Astrocyte of the hippocampus (primary cell): ENCODE measurements at places on chromosomes 2 and 18.
A peak's percentile ranks its signal among the peaks of the same experiment; 100 is the strongest.

DNA sequence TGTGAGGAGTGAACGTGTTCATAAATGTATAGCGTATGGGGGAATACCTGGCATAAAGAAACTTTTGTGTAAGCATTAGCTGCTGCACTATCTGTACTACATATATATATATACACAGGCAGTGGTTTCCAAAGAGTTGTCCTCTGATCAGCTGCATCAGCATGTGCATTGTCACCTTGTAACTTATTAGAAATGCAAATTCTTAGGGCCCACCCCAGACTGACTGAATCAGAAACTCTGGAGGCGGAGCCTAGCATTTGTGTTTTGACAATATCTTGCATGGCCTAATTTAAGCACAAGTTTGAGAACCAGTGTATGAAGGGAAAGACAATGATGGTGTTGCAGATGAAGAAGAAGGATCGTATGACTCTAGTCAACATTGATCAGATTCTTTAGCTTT is 299.5 kb downstream of the CCDC102B start:
- no peak for DNase-seq

- DNase-seq, result no peak
These were observed 198.6 kb downstream of the MEMO1 start for GRCh38 chr2:31812051-31812798.

DNA sequence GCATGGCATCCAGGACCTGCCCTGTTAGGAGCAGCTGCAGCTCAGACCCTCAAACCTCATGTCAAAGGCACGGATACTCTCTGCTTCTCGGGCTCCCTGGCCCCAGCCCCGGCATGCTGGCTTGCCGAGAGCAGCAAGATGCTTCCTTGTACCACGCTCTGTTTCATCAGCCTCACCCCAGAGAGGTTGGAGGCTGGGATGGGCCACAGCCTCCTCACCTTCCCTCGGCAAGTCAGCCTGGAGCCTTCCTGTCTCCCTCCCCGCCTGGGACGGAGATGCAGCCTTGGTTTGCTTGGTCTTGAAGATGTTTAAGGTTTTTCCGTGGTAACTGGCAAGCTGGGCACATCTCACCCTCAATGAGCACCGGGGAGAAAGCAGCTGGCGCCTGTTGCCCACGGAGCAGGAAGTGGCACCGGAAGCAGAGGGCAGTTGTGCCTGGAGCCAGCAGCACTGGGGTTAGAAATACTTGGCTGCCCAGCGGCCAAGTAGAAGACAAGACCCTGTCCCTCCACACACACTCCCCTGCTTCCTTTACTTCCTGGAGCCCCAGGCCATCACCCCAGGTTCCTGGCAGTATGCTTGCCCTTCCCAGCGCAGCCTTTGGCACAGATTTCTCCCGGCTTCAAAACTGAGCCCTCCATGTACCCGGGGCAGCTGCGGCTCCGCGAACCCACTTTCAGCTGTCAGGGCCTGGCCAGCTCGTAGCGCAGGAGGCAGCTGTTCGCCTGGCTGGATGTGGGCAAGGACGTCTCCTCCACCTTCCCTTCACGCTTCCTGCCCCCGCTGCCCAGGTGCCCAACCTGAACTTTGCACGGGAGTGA is 17.4 kb downstream of the FBLN7 start:
- peak; percentile 21 for DNase-seq

GRCh38 chr18:65547046-65547445 is 203.8 kb upstream of the CDH7 start:
- DNase-seq, result no peak

DNA sequence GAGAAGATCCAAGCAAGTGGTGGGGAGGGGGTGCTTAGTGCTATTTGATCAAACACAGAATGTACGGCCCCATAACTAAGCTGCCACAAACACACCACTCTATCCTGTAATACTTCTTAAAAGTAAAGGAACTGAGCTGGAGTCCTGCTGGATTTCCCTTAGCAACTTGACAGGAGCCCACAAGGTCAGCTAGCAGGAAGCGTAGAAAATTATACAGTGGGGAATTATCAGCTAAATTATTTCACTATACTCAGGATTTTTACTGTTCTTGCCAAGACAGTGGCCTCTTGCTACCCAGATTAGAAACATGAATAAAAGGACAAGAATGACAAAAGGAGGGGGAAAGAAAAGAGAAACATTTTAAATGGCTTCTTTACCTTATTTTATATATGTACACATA is 217.1 kb downstream of the ZNF521 start:
- DNase-seq, result no peak

GRCh38 chr2:47034973-47035609 is 119.5 kb upstream of the MCFD2 start:
- peak; percentile 84 for DNase-seq

GRCh38 chr18:62612289-62612645 is 89.4 kb downstream of the ZCCHC2 start:
- no peak for DNase-seq

DNA sequence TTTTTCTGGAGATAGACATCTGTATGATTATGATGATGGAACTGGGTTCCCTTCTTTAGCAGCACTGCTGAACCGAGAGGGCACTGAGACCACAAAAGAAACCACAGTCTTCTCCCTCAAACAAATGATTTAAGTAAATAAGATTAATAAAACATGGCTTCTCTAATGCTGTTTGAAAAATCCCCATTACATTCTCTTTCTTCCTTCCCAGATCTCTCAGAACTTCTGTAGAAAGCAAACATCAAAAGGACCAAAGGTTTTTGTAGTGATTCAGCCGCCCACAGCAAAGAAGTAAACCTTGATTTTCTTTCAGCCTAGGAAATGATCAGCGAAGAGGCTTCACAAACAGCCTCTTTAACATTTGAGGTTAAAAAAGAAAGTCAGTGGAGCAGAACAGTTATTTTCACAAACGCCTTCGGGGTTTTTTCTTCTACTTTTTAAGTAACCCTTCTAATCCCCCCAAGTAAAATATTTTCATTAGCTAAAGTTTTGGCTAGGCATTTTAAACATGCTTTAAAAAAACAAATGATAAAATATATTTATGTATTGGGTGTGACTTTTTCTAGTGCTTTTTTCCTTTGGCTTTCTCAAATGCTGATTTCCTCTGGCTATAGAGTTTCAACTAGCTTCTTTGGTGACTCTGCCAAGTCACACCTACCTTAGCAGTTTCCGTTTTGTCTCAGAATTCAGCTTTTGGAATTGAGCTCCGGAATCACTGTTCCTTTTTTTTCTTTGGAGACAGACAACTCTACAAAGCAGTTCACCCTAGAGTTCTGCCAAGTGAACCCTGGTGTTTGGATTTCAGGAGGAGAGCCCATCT is 89.6 kb downstream of the UPP2 start:
- DNase-seq, result peak; percentile 78

DNA sequence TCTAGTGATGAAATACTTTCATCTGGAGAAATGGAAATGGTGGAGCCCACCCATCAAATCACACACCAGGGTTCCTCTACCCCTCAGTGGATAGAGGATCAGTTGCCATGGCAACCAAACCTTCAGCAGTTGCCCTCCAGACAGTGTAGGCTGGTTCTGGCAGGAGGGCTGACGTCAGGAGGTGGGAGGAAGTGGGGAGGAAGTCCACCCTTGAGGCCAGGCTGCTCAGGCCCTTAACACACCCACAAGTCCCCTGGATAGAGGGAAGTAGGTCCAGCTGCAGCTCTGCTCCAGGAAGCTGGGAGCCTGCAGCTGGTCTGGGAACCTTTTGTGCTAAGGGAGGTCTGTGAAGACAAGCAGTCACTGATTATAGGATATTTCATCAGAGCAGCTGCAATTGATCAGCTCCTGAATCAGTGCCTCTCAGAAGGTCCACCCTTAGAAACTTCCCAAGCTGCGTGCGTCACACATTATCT is 186.6 kb downstream of the MTX2 start:
- DNase-seq, result no peak

- no peak for DNase-seq
These were observed 21.7 kb downstream of the COA5 start for GRCh38 chr2:98586551-98587140.

DNA sequence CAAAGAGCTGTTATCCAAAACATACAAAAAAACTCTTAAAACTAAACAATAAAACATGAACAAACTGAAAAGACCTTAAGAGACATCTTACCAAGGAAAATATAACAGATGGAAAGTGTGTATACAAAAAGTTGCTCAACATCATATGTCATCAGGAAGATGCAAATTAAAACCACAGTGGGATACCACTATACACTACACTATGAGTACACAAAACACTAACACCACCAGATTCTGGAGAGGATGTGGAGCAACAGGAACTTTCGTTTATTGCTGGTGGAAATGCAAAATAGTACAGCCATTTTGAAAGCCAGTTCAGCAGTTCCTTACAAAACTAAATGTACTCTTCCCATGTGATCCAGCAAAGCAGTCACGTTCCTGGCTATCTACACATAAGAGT is 221.4 kb downstream of the CMPK2 start:
- DNase-seq, result no peak

- no peak for DNase-seq
These were observed 199.3 kb downstream of the LTBP1 start for GRCh38 chr2:33146102-33146501.

DNA sequence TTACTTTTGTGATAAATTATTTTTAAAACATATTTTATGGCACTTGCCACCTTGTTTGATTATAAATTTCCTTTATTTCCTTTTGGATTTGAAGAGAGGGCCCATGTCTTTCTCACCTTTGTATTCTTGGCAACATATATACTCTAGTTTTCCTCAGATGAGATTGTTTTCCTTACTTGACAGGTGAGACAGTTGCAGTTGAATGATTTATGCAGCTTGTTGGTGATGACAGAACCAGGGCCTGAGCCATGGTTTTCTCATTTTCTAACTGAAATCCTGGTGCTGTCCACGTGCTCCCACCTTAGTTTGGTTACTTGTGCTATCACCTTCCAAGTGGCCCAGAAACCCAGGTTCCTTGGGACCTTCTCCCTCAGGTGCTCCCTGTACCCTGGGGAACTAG is 58.2 kb downstream of the TTC39C start:
- no peak for DNase-seq

GRCh38 chr2:68774569-68775271 is 40.1 kb downstream of the ARHGAP25 start:
- no peak for DNase-seq

DNA sequence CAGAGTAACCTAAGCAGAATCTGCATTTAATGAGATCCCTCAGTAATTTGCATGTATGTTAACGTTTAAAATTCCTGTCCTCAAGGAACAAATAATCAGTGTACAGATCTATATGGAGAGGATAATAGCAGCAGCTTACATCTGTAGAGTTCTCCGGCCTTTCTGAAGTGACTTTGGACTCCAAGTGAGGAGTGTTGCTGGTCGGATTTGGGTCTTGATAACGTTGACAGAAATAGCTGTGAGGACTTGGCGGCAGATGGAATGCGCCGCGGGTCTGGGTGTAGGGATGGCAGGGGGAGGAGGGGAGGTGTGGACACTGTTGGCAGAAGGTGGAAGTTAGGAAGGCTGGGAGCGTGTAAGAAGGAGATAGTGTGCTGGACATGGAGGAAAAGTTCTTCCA is 170.9 kb upstream of the GATA6 start:
- DNase-seq, result no peak

DNA sequence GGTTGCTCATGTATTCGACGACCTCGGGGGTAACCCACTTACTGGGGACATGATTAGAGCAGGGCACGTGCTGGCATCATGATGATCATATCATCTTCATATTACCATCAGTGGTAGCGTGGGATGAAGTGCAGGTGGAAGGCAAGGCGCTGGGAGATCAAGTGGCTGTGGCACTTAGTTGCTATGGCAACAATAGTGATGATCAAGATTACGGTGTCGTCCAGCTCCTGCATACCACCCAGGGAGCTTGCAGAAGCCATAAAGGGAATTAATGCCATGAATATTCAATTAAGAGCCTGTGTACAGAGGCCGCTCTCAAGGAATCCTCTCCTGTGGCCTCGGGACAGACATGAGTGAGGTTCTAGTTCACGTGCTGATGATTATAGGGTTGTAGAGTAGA is 237.2 kb upstream of the COPS8 start:
- DNase-seq, result no peak

DNA sequence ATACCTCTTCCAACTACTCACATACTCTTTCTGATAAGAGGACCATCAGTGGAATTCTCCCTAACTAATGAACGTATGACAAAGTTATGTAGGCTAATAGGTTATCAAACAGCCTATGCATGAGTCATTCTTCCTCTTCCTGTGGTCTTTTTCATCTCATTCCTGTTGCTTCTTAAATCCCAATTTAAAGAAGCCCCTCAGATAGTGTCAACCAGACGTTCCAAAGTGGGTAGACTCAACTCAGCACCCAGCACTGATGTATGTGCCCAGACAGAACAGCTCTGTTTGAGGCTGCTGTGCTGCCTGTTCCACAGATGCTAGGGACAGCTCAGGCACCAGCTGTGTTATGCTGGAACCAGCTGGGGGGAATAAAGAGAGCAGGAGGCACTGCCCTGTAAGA is 52.6 kb downstream of the CXCR4 start:
- DNase-seq, result no peak

GRCh38 chr2:142599504-142599903 is 278.0 kb upstream of the KYNU start:
- no peak for DNase-seq

GRCh38 chr2:218073185-218073584 is 4.1 kb downstream of the RUFY4 start:
- DNase-seq, result no peak

GRCh38 chr2:61543062-61543461 is 4.9 kb upstream of the XPO1 start:
- DNase-seq, result no peak

DNA sequence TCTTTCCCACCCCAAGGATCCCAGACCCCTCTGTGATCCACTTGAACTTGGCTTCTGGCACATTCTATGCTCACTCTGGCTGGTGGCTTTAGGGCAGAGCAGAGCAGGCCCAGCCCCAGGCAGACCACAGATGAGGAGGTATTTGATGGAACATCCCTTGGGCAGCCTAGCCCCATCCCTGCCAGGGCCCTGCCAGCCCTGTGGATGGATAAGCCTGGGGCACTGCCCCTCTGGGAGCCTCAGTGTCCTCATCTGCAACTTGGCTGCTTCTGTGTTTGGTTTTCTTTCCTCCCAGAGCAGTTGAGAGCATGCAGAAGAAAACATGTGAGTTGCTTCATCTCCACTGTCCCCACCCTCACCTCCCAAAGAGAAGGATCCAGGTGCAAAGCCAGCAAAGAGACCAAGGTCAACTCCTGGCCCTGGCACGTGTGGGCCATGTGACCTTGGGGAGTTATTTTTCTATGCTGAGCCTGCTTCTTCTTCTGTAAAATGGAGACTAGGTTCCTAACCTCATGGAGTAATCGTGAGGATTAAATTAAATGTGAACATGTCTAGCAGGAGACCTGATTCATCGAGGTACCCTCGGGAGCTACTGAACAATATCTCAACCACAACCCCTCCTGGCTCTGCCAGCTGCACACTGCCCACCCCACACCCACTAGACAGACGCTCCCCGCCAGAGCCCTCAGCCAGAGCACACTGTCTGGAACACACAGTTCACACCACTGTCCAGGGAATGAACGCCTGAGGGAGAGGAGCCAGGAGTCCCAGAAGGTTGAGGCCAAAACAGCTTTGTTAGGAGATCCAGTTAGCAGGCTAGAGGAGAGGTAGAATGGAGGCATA is 14.6 kb upstream of the TNS1 start:
- DNase-seq, result no peak
